Activated T-helper 9 cell treated with anti-CD3 and anti-CD28 coated beads, Interleukin-2, amount 50 U/mL, for 16 hours (primary cell): ENCODE measurements at places on chromosomes 5 and 9.

DNA sequence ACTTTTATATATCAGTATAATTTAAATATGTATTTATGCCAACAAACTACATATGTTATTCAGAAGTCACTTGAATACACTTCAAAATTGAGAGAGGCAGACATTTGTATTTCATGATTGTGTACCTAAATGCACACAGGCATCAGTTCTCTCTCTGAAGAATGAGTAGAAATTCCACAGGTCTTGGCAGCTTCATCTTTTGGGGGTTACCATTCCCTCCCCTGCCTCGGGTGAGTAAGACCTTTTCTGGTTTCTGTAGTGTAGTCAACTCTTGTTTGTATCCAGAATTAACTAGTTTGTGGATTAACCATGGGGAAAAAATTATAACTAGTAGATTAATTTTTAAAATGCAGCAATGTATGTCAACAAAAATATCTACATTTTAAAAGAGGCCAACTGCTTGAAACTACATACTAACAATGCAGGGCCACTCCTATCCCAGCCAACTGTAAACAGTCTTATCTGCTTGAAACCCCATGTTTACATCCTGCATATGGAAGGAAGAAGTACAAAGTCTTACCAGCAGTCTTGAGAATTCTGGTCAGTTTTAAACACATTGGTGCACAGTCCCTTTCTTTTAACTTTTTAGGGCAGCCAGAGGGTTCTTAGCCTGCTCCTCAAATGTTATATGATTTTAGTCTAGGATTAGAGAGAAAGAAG lies 339.6 kb upstream of the KIF2A start:
- DNase-seq = no peak

DNA sequence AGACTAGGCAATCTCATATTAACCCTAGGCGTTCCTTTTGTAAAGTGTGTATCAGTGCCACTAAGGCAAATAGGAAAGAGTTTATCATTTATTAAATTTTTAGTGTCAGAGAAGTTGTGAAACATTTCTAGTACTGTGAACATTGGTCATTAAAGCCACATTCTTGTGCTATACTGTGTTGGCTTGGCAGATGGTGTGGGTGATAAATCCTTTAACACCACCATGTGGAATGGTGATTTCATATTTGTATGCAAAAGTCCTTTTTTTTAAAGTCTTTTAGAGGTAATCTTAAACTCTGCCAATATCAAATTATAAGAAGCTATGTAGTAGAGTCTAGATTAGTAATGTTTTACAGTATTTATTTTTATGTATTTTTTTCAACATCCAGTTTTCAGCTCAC lies 18.1 kb downstream of the SLC12A2 start:
- DNase-seq = no peak

GRCh38 chr5:73152411-73153388 lies 20.3 kb upstream of the TMEM174 start:
- DNase-seq = no peak

- no peak for DNase-seq
Observed at GRCh38 chr5:57174890-57175510, 1.1 kb downstream of the GPBP1 start.

DNA sequence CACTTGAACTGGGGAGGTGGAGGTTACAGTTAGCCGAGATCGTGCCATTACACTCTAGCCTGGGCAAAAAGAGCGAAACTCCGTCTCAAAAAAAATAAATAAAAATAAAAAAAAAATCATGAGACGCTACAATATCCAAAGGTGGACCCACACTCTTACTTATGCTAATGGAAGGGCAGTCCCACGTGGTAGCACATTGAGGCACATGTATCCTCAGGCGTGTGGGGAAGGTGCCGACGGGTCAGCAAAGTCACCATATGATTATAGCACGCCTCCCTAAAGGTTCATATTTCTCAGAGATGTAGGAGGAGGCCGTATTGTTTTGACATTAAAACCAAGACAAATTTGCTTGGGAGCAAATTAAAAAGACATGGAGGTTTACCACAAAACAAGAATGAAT lies 201.6 kb downstream of the LRRC70 start:
- no peak for DNase-seq

- DNase-seq = no peak
Observed at GRCh38 chr5:16326137-16326536, 139.5 kb downstream of the ZNF622 start.

- no peak for DNase-seq
Observed at GRCh38 chr5:173953528-173954090, 35.4 kb upstream of the C5orf47 start.
